ENCODE measurements at places on chromosomes 3 and 15.

- no peak for DNase-seq
Measured at GRCh38 chr3:16906682-16907081, 21.9 kb downstream of the PLCL2 start.

GRCh38 chr3:187648177-187648576, 22.0 kb downstream of the SST start:
- no peak for DNase-seq

DNA sequence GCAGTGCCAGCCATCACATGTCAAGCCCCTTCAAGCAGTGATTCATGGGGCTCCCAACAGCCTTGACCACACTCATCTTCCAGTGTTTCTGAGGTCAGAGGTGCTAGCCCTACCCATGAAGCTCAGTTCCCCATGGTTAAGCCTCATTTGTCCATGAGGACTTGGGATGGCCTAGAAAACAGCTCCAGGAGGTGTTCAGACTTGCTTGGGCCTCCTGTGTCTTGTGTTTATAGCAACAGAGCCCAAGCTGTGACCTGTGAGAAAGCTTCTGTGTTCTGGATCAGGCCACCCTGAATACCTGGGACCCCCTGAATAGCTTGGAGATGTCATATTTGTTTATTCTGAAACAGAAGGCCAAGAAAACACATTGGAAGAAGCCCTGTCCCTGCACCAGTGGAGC, 36.7 kb downstream of the LARP6 start:
- DNase-seq: no peak

DNA sequence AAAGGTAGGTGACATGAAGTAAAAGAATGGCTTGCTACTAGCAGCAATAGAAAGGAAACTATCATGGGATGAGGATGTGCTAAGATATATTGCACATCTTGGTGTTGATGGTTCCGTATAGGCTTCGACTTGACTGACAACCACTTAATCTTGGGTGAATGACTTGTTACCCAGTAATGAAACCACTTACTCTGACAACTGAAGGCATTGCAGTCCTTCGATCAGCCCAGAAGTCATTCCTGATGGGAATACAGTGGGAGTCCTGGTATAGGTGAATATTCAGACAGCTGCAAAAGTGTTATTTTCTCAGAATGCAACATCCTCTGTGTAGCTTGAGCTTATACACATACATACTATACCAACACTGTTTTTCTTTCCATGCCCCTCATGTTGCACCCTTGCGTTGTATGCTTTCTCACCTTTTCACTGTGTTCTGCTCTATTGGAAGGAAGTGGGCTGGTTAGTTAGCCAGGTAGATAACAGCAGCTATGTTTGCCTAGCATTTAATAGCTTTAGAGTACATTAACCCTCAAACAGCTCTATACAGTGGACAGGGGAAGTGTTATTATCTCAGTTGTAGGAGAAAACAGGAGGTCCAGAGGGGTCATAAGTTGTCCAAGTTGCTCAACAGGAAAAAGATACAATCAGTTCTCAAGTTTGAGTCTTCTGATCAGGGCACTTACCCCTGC, 376.5 kb downstream of the MFSD1 start:
- DNase-seq: no peak

DNA sequence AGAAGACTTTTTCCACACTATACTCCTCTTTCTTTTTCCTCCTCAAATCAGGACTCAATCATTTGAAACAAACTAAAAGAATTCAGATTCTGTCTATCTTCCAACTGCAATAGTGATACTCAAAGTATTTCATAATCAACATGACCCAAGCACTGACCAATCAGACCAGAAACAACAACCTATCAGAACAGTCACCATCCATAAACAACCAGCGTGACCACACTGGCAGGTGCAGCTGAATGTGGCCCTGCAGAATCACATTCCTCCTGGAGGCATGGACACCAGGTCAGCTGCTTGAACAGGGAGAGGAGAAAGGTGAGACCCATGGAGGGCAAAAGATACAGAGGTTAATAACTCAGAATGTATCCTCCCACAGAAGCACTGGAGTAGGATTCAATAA, 13.3 kb downstream of the HRG start:
- no peak for DNase-seq

DNA sequence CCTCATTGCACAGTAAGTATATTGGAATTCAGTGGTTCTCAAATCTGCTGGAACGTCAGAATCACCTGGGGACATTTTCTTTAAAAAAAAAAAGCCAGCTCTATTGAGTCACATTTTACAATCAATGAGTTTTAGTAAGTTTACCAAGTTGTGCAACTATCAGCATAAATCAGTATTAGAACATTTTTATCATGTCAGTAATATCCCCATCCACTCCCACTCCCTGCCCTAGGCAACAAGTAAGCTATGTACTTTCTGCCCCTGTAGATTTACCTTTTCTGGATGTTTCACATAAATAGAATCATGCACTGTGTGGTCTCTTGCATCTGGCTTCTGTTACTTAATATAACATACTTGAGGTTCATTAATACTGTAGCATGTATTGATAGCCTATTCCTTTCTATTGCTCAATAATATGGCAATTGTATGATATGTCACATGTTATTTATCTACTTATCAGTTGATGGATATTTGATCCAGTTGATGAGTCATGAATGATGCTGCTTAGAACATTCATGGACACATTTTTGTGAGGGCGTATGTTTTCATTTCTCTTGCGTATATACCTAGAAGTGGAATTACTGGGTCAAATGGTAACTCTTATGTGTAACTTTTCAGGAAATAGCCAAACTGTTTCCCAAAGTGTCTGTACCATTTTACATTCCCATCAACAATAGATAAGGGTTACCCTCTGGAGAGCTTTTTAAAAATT, 180.5 kb downstream of the THSD4 start:
- DNase-seq: no peak

- peak; percentile 41 for DNase-seq
Measured at GRCh38 chr3:16842272-16843270, 42.2 kb upstream of the PLCL2 start.

GRCh38 chr15:95324656-95325055, 1005.8 kb upstream of the NR2F2 start:
- no peak for DNase-seq

DNA sequence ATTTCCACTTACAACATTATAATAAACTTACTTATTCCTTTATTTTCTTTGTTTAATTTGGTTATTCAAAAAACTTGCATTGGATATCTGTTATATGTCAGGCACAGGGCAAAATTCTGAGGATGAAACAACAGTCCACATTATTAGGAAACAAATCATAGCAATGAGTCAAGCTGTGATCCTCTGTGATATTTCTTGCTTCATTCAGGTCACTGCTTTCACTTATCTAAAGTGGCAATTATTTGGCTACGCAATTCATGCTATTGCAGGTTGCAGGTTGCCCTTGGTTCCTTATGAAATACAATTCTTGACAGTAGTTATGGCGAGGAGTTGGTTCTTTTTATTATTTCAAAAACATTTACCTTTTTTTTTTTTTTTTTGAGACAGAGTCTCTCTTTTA, 66.4 kb upstream of the CNTN6 start:
- DNase-seq: no peak

- no peak for DNase-seq
Measured at GRCh38 chr15:78396976-78397375, 41.0 kb upstream of the IREB2 start.

GRCh38 chr3:155981669-155982068, 111.2 kb downstream of the GMPS start:
- DNase-seq: no peak

DNA sequence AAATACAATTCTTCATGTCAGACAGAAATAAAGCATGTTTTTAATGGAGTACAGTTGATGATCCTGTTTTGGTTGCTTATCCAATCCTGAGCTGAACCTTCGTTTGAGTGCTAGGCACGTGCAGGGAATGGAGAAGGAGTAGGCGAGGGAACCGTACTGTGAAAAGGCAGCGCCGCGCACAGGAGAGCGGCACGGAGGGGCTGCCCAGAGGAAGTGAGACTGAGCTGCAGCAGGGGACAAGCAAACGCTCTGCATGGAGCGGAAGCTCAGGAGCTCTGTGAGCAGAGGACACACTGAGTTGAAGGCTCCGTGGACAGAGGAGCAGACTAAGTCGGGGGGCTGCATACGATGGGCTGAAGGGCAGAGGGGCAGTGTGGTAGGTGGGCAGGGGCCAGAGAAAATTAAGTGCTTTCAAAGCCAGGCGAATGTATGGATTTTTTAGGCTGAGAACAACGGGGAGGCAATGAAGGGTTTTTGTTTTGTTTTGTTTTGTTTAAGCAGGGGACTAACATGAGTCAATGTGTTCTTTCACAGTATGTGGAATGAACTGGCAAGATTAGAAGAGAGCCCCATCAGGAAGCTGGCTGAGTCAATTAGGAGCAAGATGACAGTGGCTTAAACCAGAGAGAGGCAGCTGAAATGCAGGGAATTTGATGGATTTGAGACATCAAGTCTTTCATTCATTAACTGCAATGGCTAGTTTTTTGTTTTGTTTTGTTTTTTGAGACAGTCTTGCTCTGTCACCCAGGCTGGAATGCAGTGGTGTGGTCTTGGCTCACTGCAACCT, 23.8 kb upstream of the TM2D3 start:
- no peak for DNase-seq

DNA sequence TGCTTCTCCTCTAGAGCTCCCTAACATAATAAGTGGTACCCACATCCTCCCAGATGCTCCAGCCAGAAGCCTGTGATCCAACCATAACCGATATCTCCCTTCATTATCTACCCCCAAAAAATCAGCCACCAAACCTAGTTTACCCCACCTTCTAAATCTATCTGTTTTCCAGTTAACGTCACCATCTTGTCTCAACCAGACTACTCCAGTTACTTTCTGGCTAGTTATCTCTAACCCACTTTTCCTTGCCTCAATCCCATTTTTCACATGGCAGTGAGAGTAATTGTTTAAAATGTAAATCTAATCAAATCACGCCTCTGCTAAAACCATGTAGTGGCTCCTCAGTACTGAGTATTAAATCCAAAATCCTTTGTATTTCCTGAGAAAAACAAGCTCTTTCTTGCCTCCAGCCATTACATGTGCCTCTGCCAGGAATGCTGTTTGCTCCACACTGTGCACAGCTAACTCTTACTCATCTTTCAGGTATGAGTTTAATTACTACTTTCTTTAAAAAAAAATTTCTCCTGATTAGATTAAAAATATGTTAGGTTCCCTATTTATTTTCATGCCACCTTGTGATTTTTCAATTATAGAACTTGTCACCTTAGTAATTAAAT, 15.4 kb downstream of the CCDC54 start:
- DNase-seq: no peak

- DNase-seq: no peak
Measured at GRCh38 chr15:45242289-45242688, 9.7 kb upstream of the SLC28A2 start.

- DNase-seq: no peak
Measured at GRCh38 chr15:82585072-82585471, 44.8 kb upstream of the RPS17 start.

- no peak for DNase-seq
Measured at GRCh38 chr15:38670128-38671005, 105.8 kb upstream of the RASGRP1 start.

DNA sequence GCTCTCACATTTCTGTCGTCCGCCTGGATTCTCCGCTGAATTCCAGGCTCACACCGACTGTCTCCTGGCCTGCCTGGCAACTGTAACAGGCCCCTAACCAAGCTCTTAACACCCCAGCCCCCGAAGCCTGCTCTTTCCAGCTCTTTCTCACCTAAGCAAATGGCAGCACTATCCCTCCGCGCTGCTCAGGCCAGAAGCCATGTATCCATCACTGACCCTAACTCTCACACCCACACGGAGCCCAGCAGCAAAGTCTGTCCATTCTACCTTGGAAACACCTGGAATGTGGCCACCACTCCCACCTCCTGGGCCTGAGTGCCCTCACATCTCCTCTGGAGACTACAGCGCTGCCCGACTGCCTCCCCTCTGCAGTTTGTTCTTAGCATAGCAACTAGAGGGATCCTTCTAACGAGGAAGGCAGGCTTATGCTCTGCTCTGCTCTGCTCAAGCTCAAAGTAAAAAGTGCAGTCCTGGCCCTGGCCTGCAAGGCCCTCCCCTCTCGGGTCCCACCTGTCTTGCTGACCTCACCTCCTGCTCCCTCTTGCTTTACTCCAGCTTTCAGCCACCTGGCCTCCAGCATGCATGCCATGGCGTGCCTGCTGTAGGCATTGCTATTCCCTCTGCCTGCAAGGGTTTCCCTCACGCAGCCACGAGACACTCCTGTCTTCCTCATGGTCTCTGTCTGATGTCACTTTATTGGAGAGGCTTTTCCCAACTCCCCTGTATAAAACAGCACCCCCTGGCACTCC, 27.2 kb downstream of the FEM1B start:
- no peak for DNase-seq

DNA sequence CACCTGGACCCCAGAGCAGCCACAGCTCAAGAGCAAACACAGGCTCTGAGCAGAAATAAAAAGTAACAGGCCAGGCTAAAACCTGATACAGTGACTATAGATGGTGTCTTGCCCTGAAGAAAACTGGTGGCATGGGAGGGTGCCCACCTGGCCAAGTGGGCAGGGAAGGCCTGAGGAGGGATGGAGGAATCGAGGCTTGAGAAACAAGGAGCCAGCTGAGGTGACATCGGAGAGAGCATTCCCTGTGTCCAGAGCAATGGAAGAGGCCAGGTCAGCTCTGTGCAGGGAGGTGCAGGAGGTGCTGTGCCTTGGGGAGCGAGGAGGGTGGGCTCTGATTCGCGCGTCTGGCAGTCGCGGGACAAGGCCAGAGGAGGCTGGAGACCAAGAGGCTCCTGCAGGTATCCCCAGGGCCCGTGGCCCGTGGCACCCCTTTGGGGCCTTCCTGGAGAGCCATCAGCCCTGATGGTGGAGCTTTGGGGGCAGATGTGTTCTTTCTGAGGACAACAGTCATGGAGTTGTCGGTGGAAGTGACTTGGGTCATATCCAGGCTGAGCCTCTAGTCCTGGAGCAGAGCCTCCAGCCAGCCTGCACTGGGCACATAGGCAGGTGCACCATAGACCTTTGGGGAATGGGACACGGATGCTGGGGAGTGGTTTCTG, 56.1 kb downstream of the PLXNA1 start:
- DNase-seq: no peak

DNA sequence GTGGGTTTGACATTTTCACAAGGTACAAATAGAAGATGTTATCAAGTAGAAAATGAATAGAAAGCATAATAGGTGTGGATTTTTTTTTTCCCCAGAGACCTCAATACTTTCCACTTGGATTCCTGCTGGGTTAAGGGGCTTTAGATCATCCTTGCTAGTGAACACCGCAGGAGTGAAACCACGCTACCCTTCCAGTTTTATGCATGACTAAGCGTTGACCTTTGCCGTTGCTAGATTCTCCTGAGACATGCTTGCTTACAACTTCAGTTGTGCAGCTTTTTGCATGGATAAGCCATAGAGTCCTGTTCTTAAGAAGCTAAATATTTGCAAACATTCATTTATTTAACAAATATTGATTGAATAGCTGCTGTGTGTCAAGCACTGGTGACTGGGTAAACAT, 299.7 kb upstream of the LMCD1 start:
- no peak for DNase-seq
